ENCODE measurements at places on chromosomes 3 and 15. TPM values are rescaled to one million over a fixed set of nuclear protein-coding genes. Genes with fewer than 3 reads are reported as not detected.

DNA sequence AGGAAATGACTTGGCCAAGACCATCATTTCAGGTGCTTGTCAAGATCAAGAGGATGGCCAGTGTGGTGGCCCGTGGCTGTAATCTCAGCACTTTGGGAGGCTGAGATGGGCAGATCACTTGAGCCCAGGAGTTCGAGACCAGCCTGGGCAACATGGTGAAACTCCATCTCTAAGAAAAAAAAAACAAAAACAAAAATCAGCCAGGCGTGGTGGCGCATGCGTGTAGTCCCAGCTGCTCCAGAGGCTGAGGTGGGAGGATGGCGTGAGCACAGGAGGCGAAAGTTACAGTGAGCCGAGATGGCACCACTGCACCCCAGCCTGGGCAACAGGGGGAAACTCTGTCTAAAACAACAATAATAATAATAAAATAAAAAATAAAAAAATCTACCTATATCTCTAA is 15.0 kb downstream of the CRABP1 start:
- no peak for DNase-seq

DNA sequence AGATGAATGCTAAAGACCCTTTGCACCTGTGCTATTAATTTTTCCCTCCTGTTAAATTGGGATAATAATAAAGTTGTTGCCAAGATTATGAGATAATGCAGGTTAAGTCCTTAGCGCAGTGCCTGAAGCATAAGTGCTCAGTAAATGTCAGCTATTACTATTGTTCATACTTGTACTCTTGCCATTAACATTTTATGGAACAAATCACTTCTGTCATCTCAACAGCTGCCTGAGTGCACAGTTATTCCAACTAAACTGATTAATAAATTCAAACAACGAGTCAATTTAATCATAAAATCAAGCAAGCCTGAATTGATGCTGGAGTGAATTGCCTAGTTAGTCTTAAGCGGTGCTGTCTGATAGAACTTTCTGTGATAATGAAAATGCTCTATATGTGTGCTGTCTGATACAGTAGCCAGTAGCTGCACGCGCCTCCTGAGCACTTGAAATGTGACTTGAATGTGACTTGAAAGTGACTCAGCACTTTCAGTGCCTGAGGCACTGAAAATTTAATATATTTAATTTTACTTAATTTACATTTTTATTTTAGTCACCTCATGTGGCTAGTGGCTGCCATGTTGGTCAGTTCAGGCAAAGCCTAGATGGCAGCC is 198.7 kb upstream of the PFN2 start:
- DNase-seq, result no peak

GRCh38 chr3:6747017-6747416 is 113.9 kb upstream of the GRM7 start:
- DNase-seq, result no peak

GRCh38 chr3:4928277-4928789 is 50.9 kb upstream of the BHLHE40 start:
- DNase-seq, result no peak

FOXB1 gene
- not detected for total RNA-seq

DNA sequence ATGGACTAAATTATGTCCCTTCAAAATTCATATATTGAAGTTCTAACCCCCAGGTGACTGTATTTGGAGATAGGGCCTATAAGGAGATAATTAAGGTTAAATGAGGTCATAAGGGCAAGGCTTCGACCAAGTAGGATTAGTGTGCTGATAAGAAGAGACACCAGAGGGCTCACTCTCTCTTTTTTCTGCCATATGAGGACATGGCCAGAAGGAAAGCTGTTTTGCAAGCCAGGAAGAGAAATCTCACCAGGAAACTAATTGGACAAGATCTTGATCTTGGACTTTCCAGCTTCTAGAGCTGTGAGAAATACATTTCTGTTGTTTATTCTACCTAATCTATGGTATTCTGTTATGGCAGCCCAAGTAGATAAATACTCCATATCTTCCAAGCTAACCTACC is 503.6 kb upstream of the NAALADL2 start:
- no peak for DNase-seq

GRCh38 chr3:115968871-115969270 is 345.6 kb downstream of the GAP43 start:
- no peak for DNase-seq

GRCh38 chr3:99909714-99910495 is 92.2 kb downstream of the CMSS1 start:
- DNase-seq, result no peak

GRCh38 chr3:197432384-197433127 is 123.2 kb downstream of the BDH1 start:
- no peak for DNase-seq

- DNase-seq, result no peak
Measured at GRCh38 chr15:64023220-64023619, 23.1 kb downstream of the DAPK2 start.

GRCh38 chr15:79904271-79904670 is 7.5 kb upstream of the MTHFS start:
- no peak for DNase-seq

KBTBD13 gene
- not detected for total RNA-seq
